NCI-H2081 treated with DMSO at 0.1 percent for 48 hours (cell line): ENCODE measurements at places on chromosomes 2 and 18.

DNA sequence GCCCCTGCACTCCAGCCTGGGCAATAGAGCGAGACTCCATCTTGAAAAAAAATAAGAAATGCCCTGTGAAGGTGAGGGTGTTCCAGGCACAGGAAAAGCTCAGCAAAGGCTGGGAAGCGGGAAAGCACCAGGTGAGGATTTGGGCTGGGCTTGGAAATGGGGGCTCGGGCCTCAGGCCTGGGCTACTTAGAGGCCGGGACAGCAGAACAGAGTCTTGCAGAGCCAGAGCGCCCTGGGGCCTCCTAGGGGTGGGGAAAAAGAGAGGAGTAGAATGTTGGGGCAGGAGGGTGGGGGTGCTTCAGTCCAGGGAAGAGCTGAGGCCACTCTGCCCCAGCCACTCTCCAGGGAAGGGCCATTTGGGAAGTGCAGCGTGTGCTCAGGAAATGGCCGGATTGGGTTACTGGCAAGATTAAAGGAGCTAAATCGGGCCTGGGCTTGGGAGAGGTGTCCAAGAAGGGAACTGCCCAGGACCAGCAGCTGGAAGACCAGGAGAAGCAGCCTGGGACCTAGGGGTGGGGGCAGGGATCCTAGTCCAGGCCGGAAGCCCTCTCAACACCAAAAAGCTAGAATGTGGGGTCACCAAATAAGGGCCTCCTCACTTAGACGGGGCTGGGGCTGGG is 13.8 kb upstream of the DES start:
- no peak for DNase-seq

DNA sequence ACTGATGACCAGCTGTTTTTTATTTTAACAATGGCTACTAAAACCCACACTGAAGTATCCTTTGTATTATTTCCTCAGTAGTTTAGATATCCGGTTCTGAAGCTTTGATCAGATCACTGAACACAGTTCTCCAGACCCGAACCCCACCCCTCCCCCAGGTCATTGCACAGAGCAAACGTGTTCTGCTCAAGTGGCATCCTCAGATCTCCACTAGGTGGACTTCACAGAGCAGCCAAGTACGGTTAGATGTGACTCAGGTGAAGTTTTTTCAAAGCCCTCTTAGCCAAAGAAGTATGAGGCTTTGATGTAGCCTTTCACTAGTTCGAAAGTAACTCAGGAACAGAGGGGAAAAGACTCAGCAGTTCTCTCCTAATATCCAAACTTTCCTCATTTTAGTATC is 142.7 kb upstream of the NRP2 start:
- DNase-seq, result no peak

- no peak for DNase-seq
Measured at GRCh38 chr2:121074293-121074932, 210.6 kb downstream of the TFCP2L1 start.

- no peak for DNase-seq
Measured at GRCh38 chr18:54843314-54843713, 15.0 kb downstream of the RAB27B start.

- DNase-seq, result peak; percentile 57
Measured at GRCh38 chr2:70089220-70089982, 2.1 kb downstream of the PCBP1 start.

DNA sequence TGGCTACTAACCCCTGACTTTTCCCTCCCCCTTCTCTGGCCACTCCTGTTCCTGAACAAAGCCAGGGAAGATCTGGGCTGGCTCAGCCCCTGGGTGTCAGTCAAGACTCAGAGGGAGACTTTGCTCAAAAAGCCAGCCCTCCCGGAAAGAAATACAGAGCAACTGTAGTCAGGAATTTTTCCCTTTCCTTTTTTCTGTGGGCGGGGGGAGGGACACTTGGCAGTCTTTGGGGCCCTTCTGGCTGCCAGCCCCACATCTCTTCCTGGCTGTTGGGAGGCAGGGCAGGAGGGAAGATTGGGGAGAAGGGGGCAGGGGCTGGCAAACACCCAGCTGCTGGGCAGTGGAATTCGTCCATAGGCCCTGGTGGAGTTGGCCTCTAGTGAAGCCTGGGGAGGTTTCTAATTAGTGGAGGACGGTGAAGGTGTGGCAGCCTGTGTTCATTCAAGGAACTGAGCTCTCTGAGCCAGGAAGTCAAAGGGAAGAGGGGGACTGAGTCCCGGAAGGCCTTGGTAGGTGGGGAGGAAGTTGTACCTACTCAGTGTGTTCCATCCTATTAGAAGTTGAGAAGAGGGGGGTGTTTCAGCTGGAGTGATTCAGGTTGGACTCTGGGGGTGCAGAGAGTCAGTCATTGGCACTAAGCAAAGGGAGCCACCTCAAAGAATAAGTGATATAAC is 10.9 kb downstream of the IGFBP2 start:
- no peak for DNase-seq

GRCh38 chr2:113872201-113872600 is 17.7 kb upstream of the ACTR3 start:
- DNase-seq, result no peak

GRCh38 chr18:37967261-37967660 is 401.7 kb upstream of the CELF4 start:
- no peak for DNase-seq

GRCh38 chr2:239751679-239752355 is 273.3 kb downstream of the NDUFA10 start:
- no peak for DNase-seq

- DNase-seq, result no peak
Measured at GRCh38 chr2:218924757-218925156, 34.7 kb upstream of the CDK5R2 start.

DNA sequence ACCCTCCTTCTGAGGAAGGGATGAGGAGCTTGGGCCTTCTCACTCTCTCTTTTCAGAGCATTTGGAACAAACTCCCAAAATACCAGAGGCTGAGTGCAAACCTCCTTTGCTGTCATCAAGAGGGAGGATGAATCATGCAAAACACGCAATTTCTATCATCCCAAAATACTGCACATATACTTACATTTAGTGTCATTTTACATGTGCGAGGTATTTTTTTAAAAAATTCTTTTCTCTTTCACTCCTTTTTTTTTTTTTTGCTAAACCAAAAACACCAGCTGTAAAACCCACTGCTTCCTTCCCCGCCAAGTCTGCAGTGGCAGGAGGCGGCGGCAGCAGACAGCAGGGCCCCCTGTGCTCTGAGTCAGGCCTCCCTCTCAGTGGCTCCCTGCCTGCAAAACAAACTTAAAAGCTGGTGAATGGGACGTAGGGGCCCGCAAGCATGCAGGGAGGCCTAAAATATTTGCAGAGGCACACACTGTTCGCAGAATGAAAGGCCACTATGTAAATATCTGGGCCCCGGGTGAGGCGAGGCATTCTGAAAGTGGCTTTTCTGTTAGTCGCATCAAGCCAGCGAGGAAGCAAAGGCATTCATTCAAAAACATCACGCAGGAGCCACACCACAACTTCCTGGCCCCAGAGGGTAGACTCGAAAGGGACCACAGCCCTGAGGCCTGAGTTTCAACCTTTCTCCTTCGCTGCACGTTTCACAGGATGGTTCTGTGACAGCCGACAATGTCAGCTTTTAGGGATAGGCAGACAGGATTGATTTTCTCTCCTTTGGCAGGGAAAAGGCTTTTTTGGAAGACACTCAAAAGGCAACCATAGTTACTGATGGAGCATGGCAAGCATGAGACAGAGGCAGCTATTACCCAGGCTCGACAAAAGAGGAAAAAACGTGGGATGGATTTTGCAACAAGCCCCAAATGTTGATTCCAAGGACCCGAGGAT is 73.4 kb downstream of the ACTR2 start:
- DNase-seq, result peak; percentile 16

- no peak for DNase-seq
Measured at GRCh38 chr18:72555101-72555500, 11.0 kb upstream of the CBLN2 start.

DNA sequence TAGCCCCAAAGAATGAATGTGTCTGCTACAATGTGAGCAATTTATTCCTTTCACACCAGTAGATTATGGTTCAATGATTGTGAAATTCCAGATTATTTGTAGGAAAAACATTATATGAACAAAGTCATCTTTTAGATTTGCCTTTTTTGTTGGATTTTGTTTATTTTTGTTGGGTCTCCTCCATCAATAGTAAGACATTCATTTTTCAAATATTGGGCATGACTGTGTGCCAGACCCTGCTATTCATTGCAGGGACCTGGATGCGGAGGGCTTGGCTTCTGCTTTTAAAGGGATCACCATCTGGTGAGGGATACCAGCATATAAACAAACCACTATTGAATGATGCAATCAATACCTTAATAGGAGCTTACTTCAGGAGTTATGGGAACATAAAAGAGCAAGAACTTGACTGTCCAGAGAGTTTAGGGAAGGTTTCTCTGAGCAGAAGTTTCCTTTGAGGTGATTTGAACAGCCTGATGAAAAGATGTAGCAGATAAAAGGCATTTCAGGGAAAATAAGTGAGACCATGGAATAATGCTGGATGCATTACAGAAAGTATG is 486.7 kb downstream of the EPHA4 start:
- no peak for DNase-seq

DNA sequence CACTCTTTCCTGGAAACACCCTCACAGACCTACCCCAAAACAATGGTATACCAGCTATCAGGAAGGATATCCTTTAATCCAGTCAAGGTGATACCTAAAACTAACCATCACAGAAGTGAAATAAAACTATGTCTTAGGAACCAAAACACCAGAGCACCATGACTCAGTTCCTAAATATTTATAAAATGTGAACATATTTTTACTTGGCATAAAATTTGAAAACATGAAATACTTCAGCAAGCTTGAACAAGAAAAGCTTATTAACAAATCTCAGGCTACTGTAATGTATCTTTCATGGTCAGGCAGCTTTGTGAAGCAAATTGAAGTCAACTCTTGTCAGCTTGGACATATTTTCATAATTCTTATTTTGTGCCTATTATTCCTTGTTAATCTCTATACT is 440.8 kb upstream of the CDH20 start:
- DNase-seq, result no peak

DNA sequence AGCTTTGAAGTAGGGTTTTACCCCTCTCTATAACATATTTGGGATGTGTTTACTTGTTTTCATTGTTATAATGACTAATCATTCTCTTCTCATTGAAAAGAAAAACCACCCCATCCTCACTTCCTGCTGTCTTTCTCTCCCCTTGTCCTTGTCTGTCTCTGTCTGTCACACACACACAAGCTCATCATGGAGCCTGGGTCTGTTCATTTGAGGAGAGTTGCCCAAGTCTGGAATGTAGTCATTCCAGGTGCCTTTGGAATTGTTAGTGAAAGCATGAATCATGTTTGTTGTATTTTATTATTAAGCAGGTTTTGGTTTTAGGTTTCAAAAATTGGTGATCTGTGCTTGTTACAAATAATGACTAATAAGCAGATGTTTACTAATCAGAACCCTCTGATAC is 133.5 kb upstream of the IL1R2 start:
- no peak for DNase-seq

DNA sequence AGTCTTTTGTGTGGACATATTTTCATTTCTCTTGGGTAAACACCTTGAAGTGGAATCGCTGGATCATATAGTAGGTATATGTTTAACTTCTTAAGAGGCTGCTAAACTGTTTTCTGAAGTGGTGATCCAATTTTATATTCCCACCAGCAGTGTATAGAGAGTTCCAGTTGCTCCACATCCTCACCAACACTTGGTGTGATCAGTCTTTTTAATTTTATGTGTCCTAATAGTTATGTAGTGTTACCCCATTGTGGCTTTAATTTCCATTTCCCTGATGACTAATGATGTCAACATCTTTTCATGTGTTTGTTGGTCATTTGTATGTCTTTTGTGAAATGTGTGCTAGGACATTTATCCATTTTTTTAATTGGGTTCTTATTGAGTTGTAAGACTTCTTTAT is 56.9 kb downstream of the DGKD start:
- no peak for DNase-seq

DNA sequence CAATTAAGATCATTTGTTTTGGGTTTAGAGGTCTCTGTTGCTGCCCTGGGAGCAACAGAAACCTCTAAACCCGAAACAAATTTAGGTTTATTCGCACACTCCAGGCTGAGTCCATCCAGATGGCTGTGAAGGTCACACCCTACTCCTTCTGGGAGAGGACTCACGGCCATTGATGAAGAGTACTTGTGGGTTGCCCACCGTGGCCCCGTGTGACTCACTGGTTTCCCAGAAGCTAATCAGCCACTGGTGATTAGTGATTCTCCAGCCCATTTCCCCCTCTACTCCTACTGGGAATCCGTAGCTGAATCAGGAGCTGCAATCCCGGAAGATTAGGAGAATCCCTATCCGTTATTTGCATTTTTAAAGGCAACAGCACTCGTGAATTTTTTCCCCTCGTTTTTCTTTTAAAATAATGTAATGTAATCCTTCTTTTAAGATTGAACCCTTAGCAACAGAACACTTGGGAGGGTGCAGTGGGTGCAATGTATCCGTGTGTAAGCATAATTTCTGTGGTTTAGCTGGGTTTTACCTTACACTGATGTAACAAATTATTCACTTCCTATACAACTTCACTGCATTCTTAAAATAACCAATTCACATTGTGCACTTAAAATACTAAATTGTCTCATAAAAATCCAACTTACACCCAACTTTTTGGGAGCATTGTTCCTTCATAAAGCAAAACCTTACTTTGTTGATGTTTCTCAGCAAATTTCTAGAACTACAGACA is 27.5 kb upstream of the EPAS1 start:
- no peak for DNase-seq

GRCh38 chr2:201536046-201536445 is 84.5 kb downstream of the STRADB start:
- DNase-seq, result no peak

GRCh38 chr2:28594000-28594331 is 98.1 kb downstream of the PLB1 start:
- no peak for DNase-seq

DNA sequence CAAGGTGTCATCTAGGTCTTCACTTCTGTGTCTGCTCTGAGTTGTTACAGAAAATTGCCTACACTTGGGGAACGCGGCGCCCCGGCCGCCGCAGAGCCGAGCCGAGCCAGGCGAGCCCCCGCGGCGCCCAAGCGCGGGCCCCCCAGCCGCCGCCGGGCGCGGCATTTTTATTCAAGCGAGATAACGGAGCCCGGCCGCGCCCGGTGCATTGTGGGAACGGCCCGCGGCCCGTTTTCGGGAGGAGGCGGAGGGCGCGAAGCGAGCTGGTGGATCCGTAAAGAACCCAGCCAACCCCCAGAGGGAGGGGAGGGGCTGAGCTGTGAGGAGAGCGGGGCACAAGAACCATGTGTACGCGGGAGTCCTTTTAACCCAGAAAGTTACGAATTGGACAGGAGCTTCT is 191.8 kb downstream of the FTCDNL1 start:
- DNase-seq, result no peak
